ENCODE measurements at places on chromosomes 2 and 18. TPM values are rescaled to one million over a fixed set of nuclear protein-coding genes. Genes with fewer than 3 reads are reported as not detected.

Gene ATG9A
- total RNA-seq = 56.0 TPM

Gene MC4R
- total RNA-seq = not detected

Gene GPR35
- total RNA-seq = 1.1 TPM

Gene RTP5
- total RNA-seq = not detected

Gene C2orf74
- 19.2 TPM for total RNA-seq

Gene UCN
- 2.8 TPM for total RNA-seq

Gene KRTCAP3
- total RNA-seq = 62.9 TPM

Gene EVA1A
- total RNA-seq = 10.8 TPM

Gene C2orf78
- total RNA-seq = not detected

Gene TMEM178A
- 2.9 TPM for total RNA-seq

Gene SMYD1
- not detected for total RNA-seq

Gene ASAP2
- 66.8 TPM for total RNA-seq

DNA sequence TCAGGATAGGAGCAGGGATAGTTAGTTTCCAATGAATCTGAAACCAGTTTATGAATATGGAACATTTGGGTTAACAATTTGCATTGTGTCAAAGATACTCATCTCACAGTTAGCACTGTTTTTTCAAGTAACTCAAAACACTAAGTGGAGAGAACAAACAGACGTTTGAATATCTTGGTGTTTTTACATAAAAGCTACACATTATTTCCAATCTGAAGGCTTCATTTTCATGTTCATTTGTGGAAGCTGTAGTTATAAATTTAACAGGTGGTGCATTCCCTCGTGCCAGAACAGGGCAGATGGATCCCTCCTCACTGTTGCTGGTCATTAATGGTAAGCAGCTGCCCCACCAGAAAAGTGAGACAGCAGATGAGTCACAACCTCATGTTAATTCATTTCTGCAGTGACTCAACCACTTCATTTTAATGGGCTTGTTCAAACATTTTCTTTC, 286.9 kb downstream of the TMX3 start:
- no peaks in the 10 kb centered on the region for H3K4me1 ChIP-seq
- no peaks in the 10 kb centered on the region for H3K27me3 ChIP-seq
- no peaks in the 10 kb centered on the region for H3K36me3 ChIP-seq
- no peak overlapping the region for H3K4me3 ChIP-seq
- no peak overlapping the region for H3K27ac ChIP-seq

- no peaks in the 10 kb centered on the region for H3K27me3 ChIP-seq
- DNase-seq = no peak
- peaks cover 10% of the 10 kb centered on the region for H3K4me1 ChIP-seq
- H3K36me3 ChIP-seq = no peaks in the 10 kb centered on the region
- no peak within 1 kb of the TSS for H3K27ac ChIP-seq
These were observed at the start of gene ESPNL for GRCh38 chr2:238100049-238100820. Gene ESPNL, plus strand, starts transcription at chr2:238100340. Its CDS starts 80 bp downstream, at chr2:238100420.

- H3K4me1 ChIP-seq = peaks cover 12% of the 10 kb centered on the region
- DNase-seq = no peak
- no peak overlapping the region for H3K4me3 ChIP-seq
- no peak overlapping the region for H3K27ac ChIP-seq
- no peaks in the 10 kb centered on the region for H3K27me3 ChIP-seq
These were observed 863.7 kb upstream of the VRK2 start for GRCh38 chr2:57182916-57183315.

DNA sequence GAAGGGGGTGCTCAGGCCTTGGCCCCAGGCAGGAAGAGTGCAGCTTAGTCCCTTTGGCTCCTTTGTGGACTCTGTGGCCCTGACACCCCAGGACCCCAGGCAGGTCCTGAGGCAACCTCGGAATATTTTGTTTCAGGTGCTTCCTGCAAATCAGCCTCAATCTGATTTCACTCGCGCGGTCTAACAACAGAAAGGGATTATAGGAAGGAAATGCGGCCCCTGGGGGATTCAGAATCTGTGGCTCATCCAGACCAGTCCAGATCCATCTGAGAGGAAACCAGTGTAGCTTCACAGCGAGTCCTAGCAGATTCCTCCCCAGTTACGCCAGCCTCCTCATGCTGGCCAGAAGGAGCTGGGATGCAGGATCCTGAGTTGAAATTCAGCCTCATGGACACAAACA, 59.5 kb upstream of the YWHAQ start:
- no peak for DNase-seq
- no peaks in the 10 kb centered on the region for H3K27me3 ChIP-seq
- H3K27ac ChIP-seq = no peak overlapping the region
- H3K4me3 ChIP-seq = no peak overlapping the region
- no peaks in the 10 kb centered on the region for H3K4me1 ChIP-seq
- no peaks in the 10 kb centered on the region for H3K36me3 ChIP-seq

- H3K27ac ChIP-seq = peak overlapping the region; percentile 89
- H3K36me3 ChIP-seq = no peaks in the 10 kb centered on the region
- DNase-seq = peak; percentile 83
- peaks cover 36% of the 10 kb centered on the region for H3K4me1 ChIP-seq
- H3K4me3 ChIP-seq = peak overlapping the region; percentile 42
These were observed 88.2 kb downstream of the PLB1 start for GRCh38 chr2:28583899-28584553.

- H3K36me3 ChIP-seq = no peaks in the 10 kb centered on the region
- no peak overlapping the region for H3K4me3 ChIP-seq
- no peak overlapping the region for H3K27ac ChIP-seq
- no peaks in the 10 kb centered on the region for H3K4me1 ChIP-seq
- H3K27me3 ChIP-seq = no peaks in the 10 kb centered on the region
These were observed 478.7 kb upstream of the CNTNAP5 start for GRCh38 chr2:123546353-123546752.

DNA sequence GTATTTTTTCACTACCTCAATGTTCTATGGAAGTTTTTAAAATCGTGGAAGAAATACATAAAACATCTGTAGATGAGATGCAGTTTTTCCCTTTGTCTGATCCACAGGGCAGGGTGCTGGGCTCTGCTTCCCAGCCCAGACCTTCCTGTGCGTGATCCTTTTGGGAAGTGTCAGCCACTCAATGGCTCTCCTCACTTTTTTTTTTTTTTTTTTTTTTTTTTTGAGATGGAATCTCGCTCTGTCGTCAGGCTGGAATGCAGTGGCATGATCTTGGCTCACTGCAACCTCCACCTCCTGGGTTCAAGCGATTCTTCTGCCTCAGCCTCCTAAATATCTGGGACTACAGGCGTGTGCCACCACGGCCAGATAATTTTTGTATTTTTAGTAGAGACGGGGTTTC, 32.8 kb downstream of the SOWAHC start:
- no peak overlapping the region for H3K4me3 ChIP-seq
- H3K27me3 ChIP-seq = no peaks in the 10 kb centered on the region
- H3K27ac ChIP-seq = no peak overlapping the region
- H3K36me3 ChIP-seq = no peaks in the 10 kb centered on the region
- no peak for DNase-seq

DNA sequence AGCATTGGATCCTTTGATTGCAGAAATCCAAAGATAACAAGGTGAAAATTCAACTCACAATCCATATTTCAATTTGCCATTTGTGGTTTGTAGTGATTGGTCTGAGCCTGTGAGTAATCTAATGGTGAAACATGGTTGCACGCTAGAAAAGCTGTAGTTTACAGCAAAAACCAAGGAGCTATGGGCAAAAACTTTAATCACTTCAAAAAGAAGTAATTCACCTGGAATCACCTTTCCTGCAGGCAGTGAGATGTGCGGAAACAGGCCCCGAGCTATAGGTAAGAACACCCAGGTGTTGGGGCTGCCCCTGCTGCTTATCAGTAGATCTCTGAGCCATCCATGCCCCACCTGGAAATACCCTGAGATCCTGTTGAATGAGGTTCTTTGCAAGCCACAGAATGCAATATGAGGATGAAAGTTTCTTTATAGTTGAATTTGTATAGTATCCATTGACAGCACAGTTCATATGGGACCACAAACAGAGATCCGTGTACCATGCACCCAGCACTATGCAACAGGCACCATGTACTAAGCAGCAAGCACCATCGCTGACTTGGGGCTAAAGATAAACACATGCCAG, 208.2 kb downstream of the SPP2 start:
- H3K4me3 ChIP-seq = peak overlapping the region; percentile 19
- peak; percentile 85 for DNase-seq
- H3K27ac ChIP-seq = peak overlapping the region; percentile 88
- H3K27me3 ChIP-seq = no peaks in the 10 kb centered on the region
- H3K36me3 ChIP-seq = no peaks in the 10 kb centered on the region
- H3K4me1 ChIP-seq = peaks cover 61% of the 10 kb centered on the region

GRCh38 chr2:101341421-101341820, 32.9 kb upstream of the RNF149 start:
- H3K36me3 ChIP-seq = no peaks in the 10 kb centered on the region
- DNase-seq = no peak
- H3K27ac ChIP-seq = no peak overlapping the region
- H3K4me1 ChIP-seq = peaks cover 40% of the 10 kb centered on the region
- H3K27me3 ChIP-seq = no peaks in the 10 kb centered on the region

- H3K27ac ChIP-seq = no peak overlapping the region
- no peaks in the 10 kb centered on the region for H3K4me1 ChIP-seq
- H3K36me3 ChIP-seq = peaks cover 19% of the 10 kb centered on the region
- no peak overlapping the region for H3K4me3 ChIP-seq
- no peaks in the 10 kb centered on the region for H3K27me3 ChIP-seq
These were observed 68.4 kb downstream of the POLR1A start for GRCh38 chr2:86037141-86037794.

DNA sequence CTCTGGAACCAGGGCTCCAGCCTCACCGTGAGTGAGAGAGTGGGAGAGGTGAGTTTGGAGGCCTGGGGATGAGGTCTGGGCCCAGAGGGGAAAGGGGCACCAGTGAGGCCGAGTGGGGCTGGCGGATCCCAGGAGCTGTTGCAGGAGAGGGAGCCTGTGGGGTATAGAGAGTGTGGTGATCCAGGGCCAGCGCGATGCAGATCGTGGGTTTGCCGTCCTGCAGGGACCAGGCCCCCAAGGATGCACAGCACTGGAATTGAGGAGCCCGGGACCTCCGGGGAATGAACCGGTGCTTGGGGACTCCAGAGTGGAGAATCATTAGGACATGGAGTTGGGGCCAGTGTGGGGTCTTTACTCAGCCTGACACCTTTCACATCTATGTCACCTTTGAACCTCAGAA, 25.7 kb upstream of the RAB6D start:
- no peaks in the 10 kb centered on the region for H3K36me3 ChIP-seq
- peaks cover 36% of the 10 kb centered on the region for H3K27me3 ChIP-seq
- no peak overlapping the region for H3K4me3 ChIP-seq
- no peaks in the 10 kb centered on the region for H3K4me1 ChIP-seq

DNA sequence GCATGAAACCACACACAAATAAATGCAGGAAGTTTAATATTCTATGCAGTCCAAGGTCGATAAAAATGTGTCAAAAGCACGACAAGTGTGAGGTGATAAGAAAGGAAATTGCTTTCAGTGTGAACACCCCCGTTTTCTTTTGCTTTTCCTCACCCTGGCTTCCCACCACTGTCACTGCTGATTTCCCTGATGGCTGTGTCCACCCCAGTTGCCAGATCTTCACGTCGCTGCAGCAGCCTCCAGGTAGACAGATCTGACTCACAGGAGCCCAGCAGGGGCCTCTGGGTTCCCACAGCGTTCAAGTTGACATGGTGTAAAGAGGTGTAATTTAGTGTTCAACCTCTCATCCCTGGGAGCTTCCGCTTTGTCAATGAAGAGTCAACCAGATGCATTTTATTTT, 128.0 kb upstream of the TACR1 start:
- H3K4me1 ChIP-seq = no peaks in the 10 kb centered on the region
- no peak overlapping the region for H3K27ac ChIP-seq
- H3K36me3 ChIP-seq = no peaks in the 10 kb centered on the region

DNA sequence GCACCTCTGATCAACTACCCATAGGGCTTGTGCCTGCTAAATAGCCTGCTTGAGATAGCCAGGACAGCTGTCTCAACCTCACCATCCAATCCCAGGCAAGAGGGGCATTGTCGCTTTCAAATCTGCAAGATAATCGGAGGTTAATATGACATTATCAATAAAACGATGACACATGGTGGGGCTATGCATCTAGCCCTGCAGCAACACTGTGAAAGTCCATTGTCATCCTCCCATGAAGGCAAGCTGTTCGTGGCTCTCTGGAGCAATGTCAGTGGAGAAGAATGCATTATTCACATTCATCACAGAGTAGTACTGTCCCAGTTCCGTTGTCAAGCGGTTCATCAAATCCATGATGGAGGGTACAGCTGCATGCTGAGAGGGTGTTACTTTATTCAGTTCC, 18.9 kb upstream of the KLHL23 start:
- no peak for DNase-seq
- no peak overlapping the region for H3K27ac ChIP-seq
- no peak overlapping the region for H3K4me3 ChIP-seq
- H3K4me1 ChIP-seq = no peaks in the 10 kb centered on the region

DNA sequence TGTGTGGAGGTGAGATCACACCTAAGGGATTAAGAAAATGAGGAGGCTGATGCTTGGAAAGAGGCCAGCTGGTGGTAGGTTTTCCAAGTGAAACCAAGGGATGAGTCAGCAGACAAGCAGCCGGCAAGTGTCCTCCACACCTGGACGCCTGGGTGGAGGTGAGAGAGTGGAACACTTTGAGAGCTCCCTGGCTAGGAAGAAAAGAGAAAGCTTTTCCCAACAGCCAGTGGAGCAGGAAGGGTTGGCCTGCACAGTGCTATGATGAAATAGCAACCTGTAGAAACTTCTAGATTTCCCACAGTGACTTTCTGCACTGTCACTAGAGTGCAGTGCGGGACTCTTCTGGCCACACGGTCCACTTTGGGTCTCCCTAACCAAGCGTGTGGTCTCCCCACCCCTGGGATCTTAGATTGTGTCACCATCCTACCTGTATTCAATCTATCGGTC, 19.6 kb upstream of the IL37 start:
- H3K4me3 ChIP-seq = no peak overlapping the region
- H3K27ac ChIP-seq = peak overlapping the region; percentile 95
- no peaks in the 10 kb centered on the region for H3K36me3 ChIP-seq
- H3K27me3 ChIP-seq = no peaks in the 10 kb centered on the region

- H3K36me3 ChIP-seq = no peaks in the 10 kb centered on the region
- no peak for DNase-seq
- no peaks in the 10 kb centered on the region for H3K27me3 ChIP-seq
These were observed 2016.1 kb upstream of the PIK3C3 start for GRCh38 chr18:39938676-39939608.

- no peaks in the 10 kb centered on the region for H3K36me3 ChIP-seq
- no peak overlapping the region for H3K4me3 ChIP-seq
- no peaks in the 10 kb centered on the region for H3K4me1 ChIP-seq
- DNase-seq = no peak
- peaks cover 8% of the 10 kb centered on the region for H3K27me3 ChIP-seq
These were observed 95.1 kb upstream of the L3MBTL4 start for GRCh38 chr18:6509832-6510231.

GRCh38 chr18:5543773-5544389, at the start of gene EPB41L3:
Gene EPB41L3, minus strand, starts transcription at chr18:5543997. Its CDS starts 54,814 bp downstream, at chr18:5489183.
- no peak within 1 kb of the TSS for H3K4me3 ChIP-seq
- no peaks in the 10 kb centered on the region for H3K36me3 ChIP-seq
- H3K4me1 ChIP-seq = no peaks in the 10 kb centered on the region
- H3K27me3 ChIP-seq = peaks cover 3% of the 10 kb centered on the region
- DNase-seq = no peak

DNA sequence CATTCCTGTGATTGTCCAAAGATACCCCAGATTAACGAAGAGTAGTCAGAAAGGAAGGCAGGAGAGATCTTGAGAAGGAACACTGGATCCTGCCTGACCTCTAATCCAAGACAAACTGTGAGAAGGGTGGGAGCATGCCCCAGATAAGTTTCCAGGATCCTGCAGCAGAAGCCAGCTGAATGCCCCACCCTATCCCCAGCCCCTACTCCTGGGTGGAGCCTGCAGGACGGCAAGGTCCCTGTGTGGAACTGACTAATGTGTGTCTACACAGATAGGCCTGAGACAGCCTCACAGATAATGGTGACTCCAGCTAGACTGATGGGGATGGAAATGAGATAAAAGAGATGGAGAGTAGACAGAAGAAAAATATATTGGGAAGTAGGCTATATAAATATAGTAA, 174.3 kb downstream of the PDE1A start:
- DNase-seq = no peak
- H3K27me3 ChIP-seq = no peaks in the 10 kb centered on the region
- H3K36me3 ChIP-seq = no peaks in the 10 kb centered on the region
- H3K27ac ChIP-seq = no peak overlapping the region

All from PC-9 (cell line).